Tracheal epithelial cell (primary cell): ENCODE measurements at places on chromosomes 4 and X. TPM values are rescaled to one million over a fixed set of nuclear protein-coding genes. Genes with fewer than 3 reads are reported as not detected.

Gene MND1
- 1.9 and 4.0 TPM in 2 replicates for total RNA-seq

Gene CSN1S1
- total RNA-seq: not detected in 2 replicates

Gene HEPH
- not detected in 2 replicates for total RNA-seq

Gene HGFAC
- not detected in 2 replicates for total RNA-seq

Gene MAGEA2
- not detected in 2 replicates for total RNA-seq

Gene ATP7A
- 4.0 and 4.6 TPM in 2 replicates for total RNA-seq

Gene P2RY4
- not detected in 2 replicates for total RNA-seq

Gene PCDH19
- under 0.01 TPM in 1 of 2 replicates, not detected in the other for total RNA-seq

Gene COX7B
- total RNA-seq: 326 and 364 TPM in 2 replicates

Gene PCDH11X
- under 0.01 TPM in 1 of 2 replicates, not detected in the other for total RNA-seq

Gene RAB41
- total RNA-seq: not detected in 2 replicates

Gene RASL11B
- total RNA-seq: 1.4 and 2.8 TPM in 2 replicates

Gene GYPE
- not detected in 2 replicates for total RNA-seq
